ENCODE measurements at places on chromosomes 3 and 15.

DNA sequence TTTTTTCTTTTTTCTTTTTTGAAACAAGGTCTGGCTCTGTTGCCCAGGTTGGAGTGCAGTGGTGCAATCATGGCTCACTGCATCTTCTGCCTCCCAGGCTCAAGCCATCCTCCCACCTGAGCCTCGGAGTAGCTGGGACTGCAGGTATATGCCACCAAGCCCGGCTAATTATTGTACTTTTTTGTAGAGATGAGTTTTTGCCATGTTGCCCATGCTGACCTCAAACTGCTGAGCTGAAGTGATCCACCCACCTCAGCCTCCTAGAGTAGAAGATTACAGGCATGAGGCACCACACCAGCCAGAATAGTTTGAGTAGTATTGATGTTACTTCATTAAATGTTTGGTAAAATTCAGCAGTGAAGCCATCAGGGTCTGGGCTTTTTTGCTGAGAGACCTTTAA lies 251.8 kb downstream of the CADM2 start:
- DNase-seq: no peak

DNA sequence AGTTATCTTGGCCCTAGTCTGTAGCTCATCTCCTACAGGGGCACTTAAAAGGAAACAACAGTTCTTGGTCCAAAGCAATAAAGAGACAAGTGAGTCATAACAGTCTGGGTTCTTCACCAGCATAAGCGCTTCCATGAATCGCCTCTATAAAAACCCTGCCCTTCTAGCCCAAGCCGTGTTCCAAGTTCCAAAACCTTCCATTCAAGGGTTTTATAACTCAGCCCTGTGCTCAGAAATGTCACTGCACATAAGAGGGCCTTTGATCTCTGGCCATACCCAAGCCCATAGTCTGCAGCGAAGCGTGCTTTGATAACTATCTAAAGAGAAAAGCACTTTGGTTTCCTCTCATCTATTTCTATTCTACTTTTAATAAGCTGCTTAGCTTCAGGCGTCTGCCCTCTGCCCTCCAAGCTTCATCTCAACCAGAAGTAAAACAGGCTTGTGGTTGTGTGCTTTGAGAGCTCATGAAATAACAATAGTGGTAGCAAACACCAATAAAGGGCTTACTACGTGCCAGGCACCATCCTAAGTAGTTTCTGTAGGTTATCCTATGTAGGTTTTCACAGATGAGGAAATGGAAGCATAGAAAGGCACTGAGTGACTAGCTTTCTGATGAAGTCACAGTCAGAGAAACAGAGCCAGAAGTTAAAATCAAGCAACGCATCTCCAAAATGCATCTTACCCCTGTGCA lies 64.0 kb upstream of the AKAP13 start:
- no peak for DNase-seq

GRCh38 chr3:157445857-157446256 lies 9.2 kb downstream of the PTX3 start:
- DNase-seq: no peak

- no peak for DNase-seq
Observed at GRCh38 chr3:44674211-44674610, 25.7 kb downstream of the ZNF35 start.

- DNase-seq: no peak
Observed at GRCh38 chr3:189593581-189593980, 37.6 kb upstream of the TP63 start.

DNA sequence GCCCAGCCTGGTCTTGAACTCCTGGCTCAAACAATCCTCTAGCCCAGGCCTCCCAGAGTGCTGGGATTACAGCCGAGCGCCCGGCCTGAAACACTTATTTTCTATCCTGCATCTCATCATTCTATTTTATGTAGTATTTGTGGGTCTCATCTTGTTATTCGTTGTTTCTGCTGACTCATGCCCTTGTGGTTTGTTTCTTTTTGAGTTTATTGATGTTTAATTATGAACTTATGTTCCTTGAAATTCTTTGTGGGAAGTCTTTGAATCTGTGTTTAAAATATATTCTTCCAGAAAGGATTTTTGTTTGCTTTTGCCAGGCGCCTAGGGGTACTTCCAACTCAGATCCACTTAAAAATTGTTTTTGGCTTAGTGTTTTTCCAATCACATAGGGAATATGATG lies 78.3 kb upstream of the C15orf39 start:
- no peak for DNase-seq

DNA sequence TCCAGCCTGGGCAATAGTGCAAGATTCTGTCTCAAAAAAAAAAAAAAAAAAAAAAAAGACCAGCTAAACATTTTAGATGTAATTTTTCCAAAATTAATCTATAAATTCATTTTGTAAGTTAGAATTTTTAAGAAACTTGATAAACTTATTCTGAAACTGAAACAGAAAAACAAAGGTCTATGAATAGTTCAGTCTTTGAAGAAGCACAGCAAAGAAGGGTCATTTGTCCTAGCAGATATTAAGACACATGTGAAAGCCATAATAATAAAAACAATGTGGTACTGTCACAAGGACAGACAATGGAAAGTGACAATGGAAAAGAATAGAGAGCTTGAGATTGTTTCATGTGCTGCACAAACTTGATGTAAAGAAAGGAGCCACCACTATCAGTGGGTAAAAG lies 29.0 kb upstream of the PRSS50 start:
- no peak for DNase-seq

- no peak for DNase-seq
Observed at GRCh38 chr3:50876947-50877346, 202.2 kb downstream of the DOCK3 start.

DNA sequence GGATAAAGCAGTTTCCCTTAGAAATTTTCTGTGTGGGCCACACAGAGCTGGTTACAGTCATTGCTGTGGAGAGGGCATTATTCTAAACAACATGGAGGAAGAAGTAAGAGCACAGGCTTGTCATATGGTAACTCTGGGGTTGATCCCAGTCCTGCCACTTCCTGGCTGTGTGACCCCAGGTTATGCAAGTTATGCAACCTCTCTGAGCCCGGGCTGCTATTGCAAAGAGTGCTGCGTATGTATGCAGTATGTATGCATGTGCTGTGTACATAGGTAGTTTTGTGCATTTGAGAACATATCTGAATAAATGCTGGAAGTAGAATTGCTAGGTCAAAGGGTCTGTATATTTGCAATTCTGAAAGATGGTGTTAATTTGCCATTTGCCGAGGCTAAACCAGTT lies 9.2 kb downstream of the SPSB4 start:
- no peak for DNase-seq

- DNase-seq: no peak
Observed at GRCh38 chr3:145943952-145944351, 217.0 kb downstream of the PLOD2 start.

- DNase-seq: no peak
Observed at GRCh38 chr3:138148503-138148902, 16.3 kb upstream of the A4GNT start.

GRCh38 chr3:187833799-187834578 lies 88.7 kb upstream of the BCL6 start:
- DNase-seq: no peak

DNA sequence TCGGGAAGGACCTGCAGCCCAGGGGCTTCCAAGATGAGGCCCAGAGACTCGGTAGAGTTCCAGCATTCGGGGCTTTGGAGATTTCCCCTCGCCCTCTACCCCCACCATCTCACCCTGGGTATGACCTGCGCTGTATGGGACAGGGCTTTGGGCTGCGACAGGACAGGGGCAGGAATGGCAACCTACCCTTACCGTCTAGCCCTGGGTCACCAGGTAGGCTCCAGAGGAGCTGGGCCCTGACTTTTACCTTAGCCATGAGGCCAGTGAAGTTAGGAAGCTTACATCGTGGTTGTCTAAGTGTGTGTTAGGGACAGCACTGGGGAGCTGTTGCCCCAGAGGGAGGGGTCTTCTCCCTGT lies 683 bp downstream of the PPM1M start:
- no peak for DNase-seq

DNA sequence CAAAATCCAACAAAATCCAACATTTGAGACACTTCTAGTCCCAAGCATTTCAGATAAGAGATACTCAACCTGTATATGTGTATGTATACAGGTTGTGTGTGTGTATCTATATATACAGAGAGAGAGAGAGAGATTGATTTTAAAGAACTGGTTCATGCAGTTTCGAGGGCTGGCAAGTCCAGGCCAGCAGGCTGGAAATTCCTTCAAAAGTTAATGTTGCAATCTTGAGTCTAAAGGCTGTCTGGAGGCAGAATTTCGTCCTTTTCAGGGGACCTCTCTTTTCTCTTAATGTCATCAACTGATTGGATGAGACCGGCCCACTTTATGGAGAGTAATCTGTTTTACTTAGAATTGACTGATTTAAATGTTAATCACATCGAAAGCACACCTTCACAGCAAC lies 199.6 kb upstream of the IL12A start:
- no peak for DNase-seq

DNA sequence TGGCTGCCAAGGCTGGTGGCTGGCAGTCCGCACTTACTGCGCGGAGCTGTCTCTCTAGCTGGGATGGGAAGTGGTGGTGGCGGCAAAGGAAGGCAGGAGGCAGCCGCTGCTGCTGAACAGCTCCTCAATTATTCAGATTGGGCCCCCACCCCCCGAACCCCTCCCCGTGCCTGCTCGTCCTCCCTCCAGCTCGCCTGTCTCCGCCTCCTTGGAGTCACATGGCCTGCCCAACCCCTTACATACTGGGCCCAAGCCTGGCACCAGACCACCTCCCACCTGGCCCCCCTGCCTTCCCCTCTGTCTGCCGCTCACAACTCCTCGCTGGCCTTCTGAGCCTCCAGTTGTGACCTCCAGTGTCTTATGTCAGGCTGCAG lies at the start of gene SLC7A14:
Gene SLC7A14 (minus strand): TSS at position 139 of the 374 bp plus-strand sequence. CDS start 59,139 bp downstream, outside the sequence.
- no peak for DNase-seq

DNA sequence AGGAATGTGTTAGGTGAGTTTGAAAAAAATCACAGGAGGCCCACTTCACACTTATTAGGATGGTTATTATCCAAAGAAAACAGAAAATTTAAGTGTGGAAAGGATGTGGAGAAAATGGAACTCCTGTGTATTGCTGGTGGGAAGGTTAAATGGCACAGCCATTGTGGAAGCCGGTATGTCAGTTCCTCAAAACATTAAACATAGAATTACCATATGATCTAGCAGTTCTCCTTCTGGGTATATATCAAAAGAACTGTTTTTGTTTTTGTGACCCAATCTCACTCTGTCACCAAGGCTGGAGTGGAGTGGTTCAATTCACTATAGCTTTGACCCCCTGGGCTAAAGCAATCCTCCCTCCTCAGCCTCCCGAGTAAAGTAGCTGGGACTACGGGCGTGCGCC lies 10.4 kb upstream of the ZFYVE19 start:
- DNase-seq: no peak

DNA sequence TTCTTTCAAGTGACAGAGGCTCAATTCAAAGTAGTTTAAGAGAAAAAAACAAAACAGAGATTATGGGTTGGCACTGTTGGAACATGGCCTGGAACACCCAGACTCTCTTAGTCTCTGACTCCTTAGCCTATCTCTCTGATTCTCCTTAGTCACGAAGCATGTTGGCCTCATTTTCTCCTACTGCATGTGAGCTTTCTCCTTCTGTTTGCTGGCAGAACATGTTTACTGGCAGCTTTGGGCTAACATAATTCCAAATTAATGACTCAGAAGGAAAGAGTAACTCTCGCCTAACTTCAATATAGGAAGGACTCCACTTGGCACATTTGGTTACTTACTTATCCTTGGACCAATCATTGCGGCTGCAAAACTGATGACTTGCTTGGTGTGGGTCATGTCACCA lies 21.7 kb upstream of the CCDC39 start:
- DNase-seq: no peak

GRCh38 chr3:195034101-195034500 lies 236.9 kb downstream of the XXYLT1 start:
- no peak for DNase-seq

- no peak for DNase-seq
Observed at GRCh38 chr3:32733631-32734229, 48.7 kb downstream of the CNOT10 start.

DNA sequence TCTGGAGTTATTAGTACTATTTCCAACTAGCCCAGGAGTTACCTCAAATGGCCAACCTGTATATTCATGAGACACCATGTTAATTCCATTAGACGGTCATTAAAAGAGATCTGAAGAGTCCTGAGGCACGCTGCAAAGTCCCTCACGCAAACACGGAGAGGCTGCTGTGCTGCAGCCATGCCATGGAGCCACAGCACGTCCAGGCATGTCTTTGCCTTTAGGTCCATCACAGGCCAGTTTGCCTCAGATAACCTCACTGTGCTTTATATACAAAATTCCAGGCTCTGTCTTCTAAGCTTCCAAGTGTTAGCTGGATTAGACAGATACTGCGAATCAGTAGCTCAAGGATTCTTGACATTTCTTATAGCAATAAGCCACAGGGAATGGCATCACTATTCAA lies 9.8 kb upstream of the PLAAT1 start:
- no peak for DNase-seq

DNA sequence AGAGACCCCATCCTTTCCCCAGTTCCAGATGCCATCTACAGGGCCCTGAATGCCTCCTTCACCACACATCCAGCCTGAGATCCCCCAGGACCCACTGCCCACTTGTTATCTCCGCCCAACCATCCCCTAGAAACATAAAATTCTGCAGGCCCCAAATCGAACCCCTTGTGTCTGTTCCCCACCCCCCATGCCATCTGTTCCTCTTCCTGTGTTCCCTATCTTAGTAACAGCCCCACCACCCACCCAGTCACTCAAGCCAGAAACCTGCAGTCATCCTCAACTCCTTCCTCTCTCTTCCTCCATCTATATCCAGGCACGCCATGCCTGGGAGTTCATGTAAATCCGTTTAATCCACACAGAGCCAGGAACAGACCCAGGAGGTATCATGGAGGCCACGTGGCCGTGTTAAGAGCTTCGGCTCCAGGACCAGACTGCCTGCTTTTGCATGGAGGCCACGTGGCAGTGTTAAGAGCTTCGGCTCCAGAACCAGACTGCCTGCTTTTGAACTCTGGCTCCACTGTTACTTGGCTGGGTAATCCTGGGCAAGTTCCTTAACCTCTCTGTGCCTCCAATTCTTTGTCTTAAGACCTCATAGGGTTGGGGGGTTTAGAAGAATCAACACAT lies 4.8 kb downstream of the CSRNP1 start:
- DNase-seq: no peak

DNA sequence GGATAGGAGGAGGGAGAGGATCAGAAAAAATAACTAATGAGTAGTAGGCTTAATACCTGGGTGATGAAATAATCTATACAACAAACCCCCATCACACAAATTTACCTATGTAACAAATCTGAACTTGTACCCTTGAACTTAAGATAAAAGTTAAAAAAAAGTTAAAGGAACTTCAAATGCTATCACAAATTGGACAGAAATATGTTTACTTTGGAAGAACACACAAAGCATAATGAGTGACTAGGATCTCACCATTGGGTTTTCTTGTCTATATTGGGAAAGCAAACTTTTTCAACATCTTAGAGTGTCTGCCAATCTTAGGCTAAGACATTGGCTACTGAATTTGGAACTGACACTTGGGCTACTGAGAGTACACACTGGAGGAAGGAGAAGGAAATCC lies 140.4 kb downstream of the THRB start:
- no peak for DNase-seq

- no peak for DNase-seq
Observed at GRCh38 chr3:47476644-47477199, 981 bp upstream of the SCAP start.

- no peak for DNase-seq
Observed at GRCh38 chr3:169172535-169172934, 491.0 kb downstream of the MECOM start.

Data from stimulated activated CD8-positive, alpha-beta memory T cell treated with anti-CD3 and anti-CD28 coated beads, Interleukin-4, amount 100 ng/mL, for 4 hours (primary cell).